H4 (cell line): ENCODE measurements at places on chromosomes 1 and 21. TPM values are rescaled to one million over a fixed set of nuclear protein-coding genes. Genes with fewer than 3 reads are reported as not detected.
A peak's percentile ranks its signal among the peaks of the same experiment; 100 is the strongest.

DNA sequence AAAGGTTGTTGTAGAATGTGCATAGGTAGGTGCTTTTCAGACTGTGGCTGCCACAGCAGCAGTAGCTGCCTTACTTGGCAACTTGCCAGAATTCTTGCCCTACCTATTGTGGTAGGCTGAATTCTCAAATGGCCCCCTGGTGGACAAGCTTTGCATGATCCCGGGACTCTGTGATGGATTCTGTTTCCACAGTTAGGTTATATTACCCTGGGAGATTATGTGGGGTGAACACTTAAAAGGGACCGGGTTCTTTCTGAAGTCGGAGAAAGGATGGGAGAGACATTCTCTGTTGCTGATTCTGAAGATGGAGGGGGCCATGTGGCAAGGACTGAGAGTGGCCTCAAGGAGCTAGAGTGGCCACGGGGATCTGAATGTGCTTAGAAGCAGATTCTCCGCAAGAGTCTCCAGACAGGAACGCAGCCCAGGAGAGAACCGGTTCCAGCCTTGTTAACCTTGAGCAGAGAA, 32.1 kb upstream of the KCNE1 start:
- DNase-seq, result peak; percentile 81

GRCh38 chr1:193799948-193800690, 613.7 kb upstream of the B3GALT2 start:
- DNase-seq, result peak; percentile 25

DNA sequence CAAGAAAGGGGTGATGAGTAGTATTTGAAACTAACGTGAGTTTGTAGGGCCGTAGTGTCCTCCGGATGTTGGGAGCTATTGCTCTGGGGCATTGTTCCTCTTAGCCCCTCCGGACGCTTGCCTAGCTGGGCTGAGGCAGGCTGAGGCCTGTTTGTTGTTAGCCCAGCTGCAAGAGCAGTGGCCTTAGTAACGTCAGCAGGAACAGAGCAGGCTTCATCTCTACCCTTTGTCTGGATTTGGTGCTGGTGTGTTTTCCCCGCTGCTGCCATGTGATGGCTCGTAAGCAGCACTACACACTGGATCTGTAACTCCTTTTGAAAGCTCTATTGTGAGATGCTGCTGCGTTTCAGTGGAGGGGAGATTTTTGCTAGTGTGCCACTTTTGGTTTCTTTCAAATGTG, 57.6 kb downstream of the DNM3 start:
- DNase-seq, result no peak

- no peak for DNase-seq
These were observed 32.8 kb downstream of the PCNT start for GRCh38 chr21:46356494-46357334.

DNA sequence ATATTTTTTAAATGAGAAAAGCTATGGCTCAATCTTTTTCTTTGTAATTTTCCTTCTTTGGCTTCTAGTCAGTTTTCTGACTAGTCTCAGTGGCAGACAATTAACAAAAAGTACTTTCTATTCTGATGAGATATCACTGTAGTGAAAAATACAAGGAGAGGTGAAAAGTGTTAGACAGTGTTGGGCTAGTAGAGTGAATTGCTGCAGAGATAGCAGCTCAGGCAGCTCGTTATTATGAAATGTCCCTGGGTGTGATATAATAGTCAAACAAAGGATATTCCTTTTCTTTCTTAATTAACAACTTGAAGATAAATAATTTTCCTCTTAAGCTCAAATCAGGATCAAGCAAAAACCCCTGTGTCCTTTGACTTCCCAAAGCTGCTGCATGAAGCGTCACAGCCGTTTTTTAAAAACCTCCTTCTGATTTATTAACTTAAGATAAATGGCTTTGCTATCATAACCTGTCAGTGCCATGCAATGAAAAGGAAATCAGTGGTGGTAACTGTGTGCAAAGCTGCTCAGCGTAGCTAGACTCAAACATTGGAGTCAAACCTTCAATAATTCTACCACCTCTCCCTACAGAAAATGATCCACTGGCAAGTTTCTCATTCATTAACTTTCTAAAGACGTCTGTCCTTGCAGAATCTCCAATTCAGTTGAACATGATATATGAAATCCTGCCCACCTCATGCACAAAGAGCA, 646.6 kb upstream of the PTBP2 start:
- DNase-seq, result no peak

SLC44A3 gene
- 1.1 and 2.7 TPM in 2 replicates for total RNA-seq

C4BPB gene
- total RNA-seq, result not detected in 2 replicates

DNA sequence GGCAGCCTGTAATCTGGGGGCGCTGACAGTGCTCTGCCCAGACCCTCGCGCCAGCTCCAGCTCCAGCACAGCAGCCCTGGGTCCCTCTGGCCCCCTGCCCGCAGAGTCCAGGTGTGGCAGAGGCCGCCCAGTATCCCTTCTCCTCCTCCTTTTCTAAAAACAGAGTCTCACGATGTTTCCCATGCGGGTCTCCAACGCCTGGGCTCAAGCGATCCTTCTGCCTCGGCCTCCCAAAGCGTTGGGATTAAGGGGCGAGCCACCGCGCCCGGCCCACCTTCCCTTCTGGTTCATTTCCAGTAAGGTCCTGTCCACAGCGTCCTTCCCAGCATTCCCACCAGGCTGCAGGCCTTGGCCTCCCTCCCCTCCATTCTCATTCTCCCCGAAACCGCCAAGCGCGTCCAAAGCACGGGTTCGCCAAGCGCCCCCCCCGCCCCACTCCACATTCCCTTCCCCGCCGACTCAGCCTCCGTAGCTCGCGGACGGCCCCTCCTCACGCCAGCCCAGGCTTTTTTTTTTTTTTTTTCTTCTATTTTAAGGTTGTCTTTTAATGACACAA, 2.0 kb upstream of the PCBP3 start:
- peak; percentile 2 for DNase-seq
